Stimulated activated CD4-positive, alpha-beta T cell treated with anti-CD3 and anti-CD28 coated beads, TNF-alpha, amount 100 ng/mL, for 24 hours (primary cell): ENCODE measurements at places on chromosomes 2 and 18.

DNA sequence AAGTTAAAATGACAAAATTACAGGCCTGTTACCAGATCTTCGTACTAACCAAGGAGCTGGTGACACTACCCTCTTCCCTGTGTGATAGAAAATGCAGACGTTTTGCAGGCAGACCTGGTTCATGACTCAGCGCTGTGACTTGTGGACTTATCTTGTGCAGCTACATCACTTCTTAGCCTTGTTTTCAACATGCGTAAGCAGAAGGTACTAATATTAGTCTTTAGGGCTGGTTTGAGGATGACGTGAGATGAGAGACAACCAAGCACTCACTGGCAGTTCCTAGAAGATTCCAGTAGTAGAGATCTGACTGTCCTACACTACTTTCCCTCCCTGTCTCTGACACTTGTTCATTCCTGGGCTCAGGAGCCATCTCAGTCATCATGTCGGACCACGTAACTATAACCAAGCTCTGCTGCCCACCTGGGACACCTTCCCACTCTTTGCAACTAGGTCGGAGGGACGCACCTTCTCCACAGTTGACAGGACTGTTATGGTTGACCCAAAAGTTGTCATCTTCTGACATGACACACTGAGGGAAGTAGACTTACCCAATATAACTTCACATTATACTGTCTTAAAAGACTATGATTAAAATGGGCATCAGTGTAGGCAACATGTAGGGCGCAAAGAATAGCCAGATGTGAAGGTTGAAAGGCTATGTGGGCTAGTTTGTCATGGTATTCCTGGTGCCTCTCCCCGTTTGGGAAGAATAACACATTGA lies 64.8 kb downstream of the TNFRSF11A start:
- DNase-seq: no peak

GRCh38 chr2:240405684-240406313 lies 29.7 kb upstream of the GPC1 start:
- no peak for DNase-seq

- DNase-seq: no peak
Measured at GRCh38 chr2:219207134-219207883, 727 bp downstream of the ZFAND2B start.

DNA sequence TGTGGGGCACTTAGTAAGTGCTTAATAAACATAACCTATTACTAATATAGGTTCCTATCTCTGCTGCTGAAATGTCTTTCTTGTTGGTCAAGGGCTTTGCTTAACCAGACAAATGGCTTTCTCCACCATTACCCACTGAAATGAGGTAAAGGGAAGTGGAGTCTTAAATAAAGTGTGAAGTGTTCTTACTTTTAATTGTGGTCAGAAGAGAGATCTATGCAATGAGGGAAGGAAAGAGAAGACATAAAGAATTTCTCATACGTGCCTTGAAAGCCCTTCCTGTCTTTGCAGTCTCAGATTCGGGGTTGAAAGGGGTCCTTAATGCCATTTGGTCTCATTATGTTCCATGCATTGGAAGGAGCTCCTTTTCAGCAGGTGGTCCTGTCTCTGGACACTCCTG lies 6.9 kb upstream of the CXCR4 start:
- no peak for DNase-seq

DNA sequence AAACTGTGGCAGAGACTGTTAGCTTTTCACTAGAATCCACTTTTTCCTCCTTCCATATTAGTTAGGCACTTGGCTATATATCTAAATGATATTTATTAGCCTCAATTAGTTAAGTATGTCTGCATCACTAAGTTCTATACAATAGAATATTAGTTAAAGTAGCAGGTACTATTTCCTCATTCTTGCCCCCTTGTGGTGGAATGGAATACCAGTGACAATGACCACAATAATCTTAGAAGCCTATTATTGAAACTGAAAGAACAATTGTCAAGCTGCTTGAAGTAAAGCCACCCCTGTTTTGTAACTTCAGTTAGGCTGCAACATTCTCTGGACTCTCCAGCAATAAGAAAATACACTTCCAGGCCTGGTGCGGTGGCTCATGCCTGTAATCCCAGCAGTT lies 476.3 kb upstream of the VWC2L start:
- no peak for DNase-seq

- no peak for DNase-seq
Measured at GRCh38 chr18:32177530-32177929, 12.3 kb upstream of the MEP1B start.

DNA sequence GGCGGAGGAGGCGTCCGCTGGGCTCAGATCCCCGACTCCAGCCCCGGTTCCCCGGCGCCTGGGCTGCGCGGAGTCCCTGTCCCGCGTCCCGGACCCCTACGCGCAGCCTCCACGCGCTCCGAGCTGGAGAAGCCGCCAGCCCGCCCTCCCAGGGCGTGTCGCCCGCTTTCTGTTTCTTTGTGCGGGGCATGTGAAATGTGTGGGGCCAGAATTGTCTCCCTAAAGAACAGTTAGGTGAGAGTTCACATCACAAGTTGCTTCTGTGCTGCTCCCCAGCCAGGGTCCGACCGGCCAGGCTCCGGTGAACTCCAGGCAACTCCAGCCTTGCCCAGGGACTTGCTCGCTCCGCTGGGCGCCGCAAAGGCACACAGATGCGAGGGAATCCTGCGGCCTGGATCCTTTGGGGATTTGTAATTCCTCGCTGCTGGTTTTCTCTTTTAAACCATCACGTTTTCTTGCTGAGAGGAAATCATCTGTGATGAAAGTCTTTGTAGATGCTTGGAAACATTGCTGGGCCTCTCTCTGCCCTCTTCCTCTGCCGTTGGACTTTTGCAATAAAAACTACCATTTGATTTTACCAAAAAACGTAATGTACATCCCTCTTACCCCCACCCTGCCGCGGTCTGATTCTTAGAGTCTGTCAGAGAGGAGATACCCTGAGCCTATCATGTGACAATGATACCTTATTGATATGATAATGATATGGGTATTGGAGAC lies 631 bp downstream of the GYPC start:
- no peak for DNase-seq

DNA sequence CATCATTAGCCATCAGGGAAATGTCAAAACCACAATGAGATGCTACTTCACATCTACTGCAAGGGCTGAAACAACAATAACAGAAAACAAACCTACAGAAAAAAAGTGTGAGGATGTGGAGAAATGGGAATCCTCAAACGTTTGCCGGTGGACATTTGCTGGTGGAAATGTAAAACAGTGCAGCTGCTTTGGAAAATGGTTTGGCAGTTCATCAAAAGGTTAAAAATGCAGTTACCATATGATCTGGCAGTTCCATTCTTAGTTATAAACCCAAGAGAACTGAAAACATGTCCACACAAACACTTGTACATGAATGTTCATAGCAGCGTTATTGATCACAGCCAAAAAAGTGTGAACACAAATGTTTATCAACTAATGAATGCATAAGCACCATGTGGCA lies 44.2 kb downstream of the PROC start:
- no peak for DNase-seq

DNA sequence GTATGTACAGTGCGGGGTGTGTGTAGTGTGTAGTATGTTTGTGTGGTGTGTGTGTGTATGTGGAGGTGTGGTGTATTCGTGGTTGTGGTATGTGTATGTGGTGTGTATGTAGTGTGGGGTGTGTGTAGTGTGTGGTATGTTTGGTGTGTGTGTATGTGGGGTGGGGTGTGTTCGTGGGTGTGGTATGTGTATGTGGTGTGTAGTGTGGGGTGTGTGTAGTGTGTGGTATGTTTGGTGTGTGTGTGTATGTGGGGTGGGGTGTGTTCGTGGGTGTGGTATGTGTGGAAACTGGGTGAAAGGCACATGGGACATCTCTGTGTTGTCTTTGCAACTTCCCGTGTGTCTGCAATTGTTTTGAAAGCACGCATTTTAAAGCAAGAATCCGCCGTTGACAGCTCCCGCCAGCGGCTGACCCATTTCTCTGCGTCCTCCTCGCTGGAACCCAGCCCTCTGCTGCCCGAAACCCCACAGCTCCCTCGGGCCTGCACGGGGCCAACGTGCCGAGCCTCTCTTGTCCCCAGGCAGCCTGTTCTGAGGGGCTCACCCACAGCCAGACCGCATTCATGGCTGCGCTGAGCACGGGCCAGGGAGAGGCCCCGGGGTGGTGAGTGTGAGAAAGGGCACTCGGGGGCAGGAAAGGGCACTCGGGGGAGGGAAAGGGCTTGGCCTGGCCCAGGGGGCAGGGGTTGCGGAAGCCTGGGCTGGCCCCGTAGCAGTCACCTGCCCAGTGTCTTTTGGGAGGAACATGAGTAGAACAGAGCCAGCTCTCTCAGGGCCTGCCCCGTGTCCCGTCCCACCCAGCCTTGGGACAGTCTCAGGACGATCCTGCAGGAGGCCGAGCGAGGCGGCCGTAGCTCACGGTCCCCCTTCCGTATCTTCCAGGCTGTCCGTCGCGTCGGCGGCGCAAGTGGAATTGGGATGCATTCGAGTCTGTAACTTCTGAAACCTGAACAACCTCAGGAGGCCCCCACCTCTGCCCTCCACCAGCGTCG lies 61.4 kb downstream of the TWIST2 start:
- no peak for DNase-seq

DNA sequence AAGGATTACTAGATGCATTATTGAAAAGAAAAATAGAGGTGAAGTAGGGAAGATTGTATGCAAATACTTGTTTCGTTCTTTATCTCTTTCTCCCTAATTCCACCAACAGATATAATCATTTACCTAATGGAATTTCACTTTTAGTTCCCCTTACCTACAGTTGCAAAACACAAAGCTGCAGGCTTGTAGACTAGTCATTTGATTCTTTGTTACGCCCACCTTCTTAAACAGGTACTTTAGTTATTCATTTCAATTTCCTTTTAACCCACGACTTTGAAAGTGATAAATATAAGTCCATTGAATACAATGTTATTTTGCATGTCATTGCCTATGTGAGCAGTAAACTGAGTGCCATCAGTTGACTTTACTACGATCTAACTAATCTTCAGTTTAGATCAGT lies 3.9 kb upstream of the HRH4 start:
- no peak for DNase-seq

- no peak for DNase-seq
Measured at GRCh38 chr2:69721022-69721421, 20.9 kb upstream of the ANXA4 start.

DNA sequence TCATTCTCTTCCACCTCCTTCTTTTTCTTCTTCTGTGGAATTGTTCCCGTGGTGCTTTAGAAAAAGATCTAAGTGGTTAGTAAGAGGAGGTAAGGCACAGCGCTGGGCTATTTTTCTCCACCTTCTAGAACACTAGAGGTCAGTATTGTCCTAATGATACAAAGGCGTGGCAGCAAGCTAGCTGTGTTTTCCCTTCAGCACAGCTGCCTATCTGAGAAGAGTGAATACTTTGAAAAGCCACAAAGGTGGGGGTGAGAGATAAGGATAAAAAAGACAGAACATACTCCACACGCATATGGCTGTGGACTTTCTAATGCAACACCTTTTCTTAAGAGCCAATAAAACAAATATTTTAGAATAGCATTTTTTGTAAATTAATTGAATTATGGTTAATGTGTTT lies 2.1 kb downstream of the CNTNAP5 start:
- no peak for DNase-seq

DNA sequence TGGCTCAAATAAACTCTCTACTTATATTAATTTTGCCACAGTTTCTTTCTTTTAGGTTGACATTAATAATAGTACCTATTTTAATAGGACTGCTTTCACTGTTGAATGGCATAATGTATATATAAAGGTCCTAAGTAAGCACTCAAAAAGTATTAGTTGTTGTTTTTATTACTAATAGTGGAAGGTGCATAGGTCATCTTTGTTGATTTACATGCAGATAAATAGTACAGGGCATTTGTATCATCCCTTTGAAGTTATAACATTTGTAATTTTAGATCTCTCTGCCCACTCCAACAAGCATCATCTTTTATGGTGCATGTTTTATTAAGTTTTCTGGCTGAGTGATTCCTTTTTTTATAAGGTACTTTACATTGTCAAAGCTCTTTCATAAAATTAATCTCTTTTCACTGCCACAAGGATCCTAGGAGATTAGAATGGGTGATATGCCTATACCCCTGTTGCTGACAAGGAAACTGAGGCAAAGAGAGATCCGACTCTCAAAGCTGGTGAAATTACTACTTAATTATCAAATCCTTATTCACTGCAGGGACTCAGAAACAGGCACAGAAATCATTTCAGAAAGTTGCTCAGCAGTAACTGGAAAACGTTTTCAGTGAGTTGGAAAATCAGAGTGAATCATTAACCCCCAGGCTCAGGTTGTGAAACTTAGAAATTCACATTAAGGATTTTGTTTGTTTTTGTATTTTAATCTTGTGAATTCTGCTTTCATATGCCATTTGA lies 299.6 kb downstream of the AGPS start:
- no peak for DNase-seq

DNA sequence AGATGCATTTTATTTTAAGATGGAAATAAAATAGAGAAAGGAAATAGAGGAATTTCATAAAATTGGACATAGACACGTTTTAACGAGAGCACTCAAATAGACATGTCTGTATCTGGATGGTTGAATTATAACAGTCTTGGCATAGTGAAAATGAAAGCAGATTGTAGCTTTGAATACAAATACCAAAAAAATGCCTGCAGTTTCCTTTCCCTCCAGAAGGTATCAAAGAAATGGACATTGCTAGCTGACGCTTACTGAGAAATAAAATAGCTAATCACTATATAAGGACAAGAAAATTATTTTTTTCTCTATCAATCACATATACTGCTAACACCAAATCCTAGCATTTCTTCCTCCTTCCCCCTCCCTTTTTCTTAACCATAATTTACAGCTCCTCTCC lies 11.4 kb upstream of the MAPRE2 start:
- no peak for DNase-seq

DNA sequence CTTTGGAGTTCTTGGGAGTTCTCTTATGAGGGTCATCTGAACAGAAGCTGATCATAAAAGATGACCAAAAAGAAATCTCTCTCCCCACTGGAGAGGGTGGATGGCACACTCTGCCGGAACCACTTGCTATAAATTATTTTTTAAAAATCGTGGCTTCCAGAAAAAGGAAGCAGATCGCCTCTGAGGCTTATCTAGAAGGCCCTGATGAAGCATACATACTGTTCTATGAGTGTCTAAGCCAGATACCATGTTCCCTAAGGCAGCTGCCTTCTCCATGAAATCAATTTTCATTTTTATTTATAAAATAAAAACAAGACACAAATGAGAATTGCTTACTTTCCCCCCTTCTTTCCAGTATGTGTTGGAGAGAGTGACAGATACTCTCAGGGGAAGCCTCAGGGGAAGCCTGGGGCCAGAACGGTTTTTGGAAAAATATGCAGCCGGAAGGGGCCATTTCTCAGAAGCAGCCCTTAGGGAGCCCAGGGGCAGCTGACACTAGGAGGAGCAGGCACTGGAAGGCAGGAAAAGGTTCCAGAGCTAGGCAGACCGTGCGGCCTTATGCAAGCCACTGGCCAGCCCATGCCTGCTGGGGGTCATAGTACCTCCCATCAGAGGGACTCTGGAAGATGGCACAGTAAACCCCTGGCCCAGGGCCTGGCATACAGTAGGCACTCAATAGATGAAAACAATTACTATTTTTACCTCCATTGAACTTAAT lies 130.6 kb downstream of the CABLES1 start:
- no peak for DNase-seq

- DNase-seq: no peak
Measured at GRCh38 chr2:177772529-177772928, 300.0 kb downstream of the PDE11A start.

GRCh38 chr2:240300261-240300821 lies 135.1 kb upstream of the GPC1 start:
- no peak for DNase-seq
